ENCODE measurements at places on chromosomes 6 and 20.

GRCh38 chr6:14658030-14658429 is 540.5 kb downstream of the CD83 start:
- no peak for ATAC-seq

GRCh38 chr6:25297039-25297441 is 17.9 kb downstream of the CARMIL1 start:
- no peak for ATAC-seq

GRCh38 chr20:37364927-37365272 is 19.0 kb downstream of the SRC start:
- peak; percentile 26 for ATAC-seq

- no peak for ATAC-seq
Measured at GRCh38 chr6:74248966-74249365, 553.0 kb downstream of the CD109 start.

Measured in esophagus mucosa (tissue), 1 donor.